Esophagus squamous epithelium (tissue), 5 donors: ENCODE measurements at places on chromosomes 11 and 22.

DNA sequence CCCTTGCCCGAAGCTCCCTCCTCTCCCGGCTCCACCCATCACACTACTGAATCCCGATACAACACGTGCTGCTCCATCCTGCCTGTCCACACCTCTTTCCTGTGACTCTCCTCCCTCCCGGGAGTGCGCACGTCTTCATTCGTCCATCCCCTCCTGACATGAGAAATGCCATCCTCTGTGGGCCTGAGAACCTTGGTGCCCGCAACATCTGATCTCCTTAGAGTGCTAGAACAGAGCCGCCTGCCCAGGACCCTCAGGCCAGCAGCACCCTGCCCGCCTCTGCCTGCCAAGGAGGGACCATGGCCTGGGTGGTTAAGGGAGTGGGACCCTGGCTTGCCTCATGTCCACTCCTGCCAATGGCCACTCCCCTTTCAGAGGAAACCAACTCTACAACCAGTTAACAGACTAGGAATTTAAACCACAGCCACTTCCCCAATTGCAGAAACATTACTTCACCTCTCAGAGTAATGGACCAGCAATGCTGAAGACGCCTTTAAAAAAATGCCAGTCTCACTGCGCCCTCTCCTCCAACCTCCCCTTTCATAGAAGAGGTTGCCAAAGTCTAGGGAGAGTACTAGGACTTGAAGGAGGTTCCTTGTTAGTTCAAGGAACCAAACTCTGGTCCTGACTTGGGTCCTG, 466.3 kb downstream of the OPCML start:
- no peak for DNase-seq

DNA sequence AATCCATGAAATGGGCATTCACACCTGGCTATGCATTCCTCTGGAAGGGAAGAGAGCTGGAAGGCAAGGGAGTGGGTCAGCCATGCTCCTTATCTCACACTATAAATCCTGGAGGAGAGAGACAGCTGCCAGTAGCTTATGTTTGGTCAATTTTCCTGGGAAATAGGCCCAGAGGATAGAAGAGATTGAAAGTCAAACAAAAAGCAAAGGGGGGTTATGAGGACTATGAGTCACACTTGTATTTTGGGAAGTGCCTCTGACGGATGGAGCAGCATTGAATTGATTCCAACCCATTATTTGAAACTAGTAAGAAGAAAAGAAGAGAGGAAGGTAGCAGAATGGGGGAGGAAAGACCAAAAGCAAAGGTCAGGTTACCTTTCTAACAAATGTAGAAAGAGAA, 25.0 kb downstream of the SNX19 start:
- no peak for DNase-seq

GRCh38 chr22:24326266-24326665, 55.6 kb downstream of the SPECC1L start:
- DNase-seq, result no peak

- no peak for DNase-seq
Observed at GRCh38 chr11:24521601-24522000, 24.7 kb downstream of the LUZP2 start.

GRCh38 chr11:67211656-67212436, 54.4 kb upstream of the GRK2 start:
- no peak for DNase-seq

GRCh38 chr22:25514436-25515180, 49.9 kb upstream of the GRK3 start:
- DNase-seq, result no peak

GRCh38 chr22:35092406-35092805, 26.4 kb downstream of the ISX start:
- DNase-seq, result no peak

GRCh38 chr11:59011655-59012397, 72.5 kb downstream of the GLYATL1 start:
- no peak for DNase-seq

- DNase-seq, result no peak
Observed at GRCh38 chr11:90218606-90219005, 4.2 kb downstream of the CHORDC1 start.

- DNase-seq, result no peak
Observed at GRCh38 chr11:15145615-15146014, 30.9 kb downstream of the INSC start.

DNA sequence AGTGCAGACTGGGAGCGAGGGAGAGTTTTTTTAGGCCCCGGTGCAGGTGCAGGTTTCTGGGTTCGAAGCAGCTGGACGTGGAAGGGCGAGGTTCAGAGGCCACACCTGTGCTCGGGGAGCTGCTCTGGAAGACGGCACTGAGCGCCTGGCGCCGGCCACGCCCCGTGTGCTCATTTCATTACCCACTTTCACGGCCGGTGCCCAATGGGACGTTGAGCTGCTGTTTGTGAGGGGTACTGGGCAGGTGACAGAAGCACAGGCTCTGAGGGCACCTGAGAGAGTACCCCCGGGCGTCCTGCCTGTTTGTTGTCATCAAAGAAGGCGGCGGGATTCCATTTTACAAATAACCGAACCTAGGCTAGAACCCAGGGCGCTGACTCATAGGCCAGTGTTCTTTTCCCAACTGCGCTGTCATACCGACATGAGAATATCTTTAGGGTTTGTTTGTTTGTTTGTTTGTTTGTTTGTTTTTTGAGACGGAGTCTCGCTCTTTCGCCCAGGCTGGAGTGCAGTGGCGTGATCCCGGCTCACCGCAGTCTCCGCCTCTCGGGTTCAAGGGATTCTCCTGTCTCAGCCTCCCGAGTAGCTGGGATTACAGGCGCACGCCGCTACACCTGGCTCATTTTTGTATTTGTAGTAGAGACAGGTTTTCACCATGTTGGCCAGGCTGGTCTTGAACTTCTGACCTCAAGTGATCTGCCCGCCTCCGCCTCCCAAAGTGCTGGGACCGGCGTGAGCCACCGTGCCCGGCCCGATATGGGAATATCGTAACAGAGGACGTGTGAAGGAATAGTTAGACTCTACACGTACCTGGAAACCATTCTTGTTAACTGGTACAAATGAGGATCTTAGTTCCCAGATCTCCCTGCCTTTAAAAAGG, 16.6 kb upstream of the SPTBN2 start:
- no peak for DNase-seq

GRCh38 chr11:75238595-75239440, 1.8 kb upstream of the TPBGL start:
- DNase-seq, result no peak

GRCh38 chr11:71563406-71563805, 2.0 kb upstream of the KRTAP5-10 start:
- no peak for DNase-seq

DNA sequence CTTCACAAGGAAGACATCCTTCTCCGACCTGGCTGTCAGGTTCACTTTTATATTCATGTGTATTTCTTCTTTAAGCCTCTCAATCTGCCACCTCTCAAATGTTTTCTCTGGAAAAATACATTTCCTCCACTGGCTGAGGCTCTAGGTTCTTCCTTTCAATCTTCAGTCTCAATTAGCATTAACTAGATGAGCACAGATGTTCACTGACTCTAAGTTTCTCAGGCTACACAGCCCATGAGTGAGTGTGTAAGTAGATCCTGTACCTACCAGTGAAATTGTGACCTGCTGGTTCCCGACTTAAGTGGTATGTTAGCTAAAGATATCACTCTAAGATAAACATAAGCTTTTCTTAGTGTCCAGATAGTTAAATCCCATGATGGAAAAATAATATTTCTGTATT, 206.9 kb downstream of the ADAMTS15 start:
- DNase-seq, result no peak

DNA sequence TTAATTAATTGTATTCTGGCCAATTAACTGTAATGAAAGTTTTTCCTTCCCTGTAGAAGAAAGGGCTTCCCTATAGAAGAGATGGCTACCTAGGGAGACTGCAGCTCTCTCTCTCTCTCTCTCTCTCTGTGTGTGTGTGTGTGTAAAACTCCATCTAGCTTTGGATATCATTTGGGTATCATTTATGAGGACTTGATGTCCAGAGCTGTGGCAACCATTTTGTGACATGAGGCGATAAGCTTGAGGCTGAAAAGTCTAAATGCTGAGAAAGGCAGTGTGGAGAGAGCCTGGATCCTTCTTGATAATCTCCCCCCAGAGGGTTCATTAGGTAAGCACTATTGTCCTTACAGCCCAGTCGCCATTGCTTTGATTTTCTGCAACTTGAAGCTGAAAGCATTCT, 30.7 kb upstream of the RASD2 start:
- DNase-seq, result no peak

DNA sequence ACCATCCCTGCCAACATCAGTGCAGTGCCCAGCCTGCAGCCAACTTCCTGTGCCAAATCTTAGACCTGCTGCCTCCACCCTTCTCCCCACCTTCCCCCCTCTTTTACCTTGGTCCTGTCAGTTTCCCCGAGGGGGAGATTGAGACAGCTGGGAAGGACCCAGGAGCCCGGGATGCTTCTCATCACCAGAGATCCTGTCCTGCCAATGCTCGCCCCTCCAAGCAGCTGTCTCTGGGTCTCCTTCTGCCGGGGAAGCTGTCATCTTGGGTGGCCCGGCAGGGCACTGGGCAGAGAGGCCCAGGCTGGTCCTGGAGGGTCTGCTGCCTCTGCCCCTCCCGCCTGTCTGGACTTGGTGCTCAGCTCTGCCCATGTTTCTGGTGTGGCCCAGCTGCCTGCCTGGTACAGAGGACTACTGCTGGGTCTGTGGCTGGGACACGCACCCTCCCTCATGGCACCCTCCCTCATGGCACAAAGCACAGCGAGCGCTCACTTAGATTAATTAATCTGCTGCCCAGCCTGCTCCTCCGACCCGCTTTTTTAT, 60.4 kb upstream of the THY1 start:
- DNase-seq, result no peak

DNA sequence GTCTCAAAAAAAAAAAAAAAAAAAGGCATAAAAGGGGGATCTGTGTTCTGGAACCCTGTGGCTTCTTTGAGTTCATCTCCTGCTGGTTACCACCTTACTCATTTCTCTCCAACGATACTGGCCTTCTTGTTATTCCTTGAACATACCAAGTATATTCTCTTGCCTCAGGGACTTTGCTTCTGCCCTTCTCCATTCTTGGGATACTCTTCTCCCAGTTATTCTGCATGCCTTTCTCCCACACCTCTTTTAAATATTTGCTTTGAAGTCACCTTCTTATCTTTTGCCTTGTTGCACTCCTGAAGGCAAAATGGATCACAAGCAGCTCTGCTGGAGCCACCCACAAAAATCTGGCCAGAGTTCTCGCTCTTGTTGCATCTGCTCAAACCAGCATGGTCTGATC, 76.0 kb upstream of the RRM1 start:
- DNase-seq, result no peak

DNA sequence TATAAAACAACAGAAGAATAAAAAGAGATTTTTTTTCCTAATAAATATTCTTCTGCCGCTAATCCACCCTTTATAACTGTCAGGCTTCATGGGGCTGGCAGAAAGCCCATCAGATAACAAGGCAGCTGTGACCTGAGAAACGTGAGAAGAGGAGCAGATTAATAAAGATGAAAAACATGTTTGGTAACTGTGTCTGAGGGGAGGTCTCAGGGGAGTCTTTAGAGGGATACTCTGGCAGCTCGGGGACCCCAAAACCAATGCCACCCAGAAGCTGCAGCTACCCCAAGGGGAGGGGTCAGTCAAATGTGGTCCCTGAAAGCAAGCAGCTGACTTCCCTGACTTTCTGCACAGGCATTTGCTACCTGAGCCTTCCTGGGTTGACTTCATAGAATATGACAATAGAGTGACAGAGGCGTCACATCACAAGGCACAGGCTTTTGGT, 48.4 kb upstream of the POU2AF1 start:
- no peak for DNase-seq

- no peak for DNase-seq
Observed at GRCh38 chr22:41447435-41448188, 1.0 kb upstream of the TOB2 start.

- DNase-seq, result no peak
Observed at GRCh38 chr22:19710769-19711106, 3.6 kb upstream of the SEPTIN5 start.

DNA sequence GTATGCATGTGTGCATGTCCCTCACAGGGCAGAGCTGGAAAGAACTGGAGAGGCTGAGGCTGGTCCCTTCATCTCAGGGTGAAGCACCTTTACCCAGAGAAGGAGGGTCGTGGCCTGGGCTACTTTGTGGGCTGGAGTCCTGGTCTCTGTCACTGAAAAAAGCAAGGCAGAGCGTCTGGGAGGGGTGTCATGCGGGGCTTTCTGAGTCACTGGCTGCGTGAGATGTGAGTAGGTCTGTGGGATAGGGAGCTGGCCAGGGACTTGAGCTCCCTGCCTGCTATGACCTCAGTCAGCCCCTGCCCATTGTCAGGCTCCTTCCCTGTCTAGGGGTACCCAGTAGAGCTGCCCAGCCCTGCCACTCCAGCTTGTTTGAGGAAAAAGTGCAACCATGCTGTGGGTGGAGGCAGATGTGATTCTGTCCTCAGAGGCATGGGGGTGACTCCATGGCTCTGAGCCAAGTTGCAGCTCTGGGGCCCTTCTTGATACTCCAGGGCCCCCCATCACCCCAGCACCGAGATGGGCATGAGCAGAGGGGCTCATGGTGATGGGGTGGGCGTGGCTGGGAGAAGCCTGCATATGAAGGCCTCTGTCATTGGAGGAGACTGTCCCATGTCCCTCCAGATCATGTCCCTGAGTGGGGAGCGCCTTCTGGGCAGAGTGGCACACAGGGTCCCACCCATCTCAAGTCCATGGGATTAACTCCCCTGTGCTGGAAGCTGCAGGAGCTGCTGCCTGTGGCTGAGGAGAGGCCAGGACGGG, 27.8 kb downstream of the KCNQ1 start:
- no peak for DNase-seq

- no peak for DNase-seq
Observed at GRCh38 chr22:37222440-37222971, 10.2 kb upstream of the SSTR3 start.

DNA sequence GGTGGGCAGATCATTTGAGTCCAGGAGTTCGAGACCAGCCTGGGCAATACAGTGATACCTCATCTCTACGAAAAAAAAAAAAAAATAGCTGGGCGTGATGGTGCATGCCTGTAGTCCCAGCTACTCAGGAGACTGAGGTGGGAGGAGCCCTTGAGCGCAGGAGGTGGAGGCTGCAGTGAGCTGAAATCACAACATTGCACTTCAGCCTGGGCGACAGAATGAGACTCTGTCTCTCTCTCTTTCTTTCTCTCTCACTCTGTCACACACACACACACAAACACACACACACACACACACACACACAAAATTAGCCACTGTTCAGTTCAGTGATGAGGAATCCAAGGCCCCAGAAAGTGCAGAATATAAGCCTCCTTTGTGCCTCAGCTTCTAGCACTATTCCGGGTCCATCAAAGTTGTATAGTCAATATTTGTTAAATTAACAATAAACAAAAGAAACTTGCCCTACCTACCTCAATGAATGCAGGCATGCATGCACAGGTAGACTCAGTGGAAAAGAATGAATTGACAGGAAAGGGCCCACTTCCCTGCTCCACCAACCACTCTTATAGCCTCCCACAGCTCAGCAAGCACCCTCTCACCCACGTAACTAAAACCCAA, 3.9 kb upstream of the SMIM35 start:
- no peak for DNase-seq
